ENCODE measurements at places on chromosomes 2 and 18.

- H3K4me1 ChIP-seq: peaks cover 3% of the 10 kb centered on the region
- no peaks in the 10 kb centered on the region for H3K27me3 ChIP-seq
- DNase-seq: no peak
- no peak overlapping the region for H3K27ac ChIP-seq
- H3K4me3 ChIP-seq: no peak overlapping the region
These were observed 81.5 kb downstream of the XDH start for GRCh38 chr2:31333046-31333445.

GRCh38 chr2:238925816-238926521 is 78.1 kb downstream of the TWIST2 start:
- no peak overlapping the region for H3K27ac ChIP-seq
- no peak for DNase-seq
- no peaks in the 10 kb centered on the region for H3K36me3 ChIP-seq
- H3K4me1 ChIP-seq: no peaks in the 10 kb centered on the region
- no peaks in the 10 kb centered on the region for H3K27me3 ChIP-seq
- no peak overlapping the region for H3K4me3 ChIP-seq

DNA sequence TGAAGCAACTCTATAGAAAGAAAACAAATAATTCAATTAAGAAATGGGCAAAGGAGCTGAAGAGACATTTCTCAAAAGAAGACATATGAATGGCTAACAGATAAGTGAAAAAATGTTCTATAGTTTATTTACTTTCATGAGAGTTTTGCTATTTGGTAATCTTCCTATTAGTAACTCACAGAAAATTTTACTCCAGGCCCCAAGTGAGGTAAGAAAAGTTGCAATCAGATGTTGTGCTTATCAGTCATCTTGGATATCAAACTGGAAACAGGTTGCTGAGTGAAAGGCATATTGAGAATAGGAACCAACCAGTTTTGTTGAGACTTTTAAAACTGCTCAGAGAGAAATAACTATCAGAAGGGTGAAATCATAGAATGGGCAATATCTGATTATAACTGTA is 1179.0 kb upstream of the ACVR2A start:
- H3K27me3 ChIP-seq: no peaks in the 10 kb centered on the region
- no peaks in the 10 kb centered on the region for H3K4me1 ChIP-seq
- H3K36me3 ChIP-seq: no peaks in the 10 kb centered on the region
- H3K4me3 ChIP-seq: no peak overlapping the region

DNA sequence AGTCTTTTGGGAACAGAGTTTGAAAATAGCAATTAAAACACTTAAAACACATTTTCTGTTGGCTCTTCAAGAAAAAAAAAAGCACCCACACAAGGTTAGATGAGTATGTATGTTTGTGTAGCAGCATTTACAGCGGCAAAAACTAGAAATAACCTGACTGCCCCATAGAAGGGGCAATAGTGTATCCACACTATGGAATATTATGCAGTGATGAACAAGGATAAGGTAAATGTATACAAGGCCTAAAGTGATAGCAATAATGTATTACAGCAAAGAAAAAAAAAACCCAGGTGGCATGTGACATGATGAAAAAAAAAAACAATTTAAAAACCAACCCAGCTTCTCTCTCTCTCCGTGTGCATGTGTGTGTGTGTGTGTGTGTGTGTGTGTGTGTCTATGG is 34.8 kb downstream of the POLR1A start:
- no peak overlapping the region for H3K27ac ChIP-seq
- H3K27me3 ChIP-seq: no peaks in the 10 kb centered on the region
- no peaks in the 10 kb centered on the region for H3K4me1 ChIP-seq
- H3K36me3 ChIP-seq: peaks cover 31% of the 10 kb centered on the region

- no peak overlapping the region for H3K4me3 ChIP-seq
- DNase-seq: no peak
- H3K27me3 ChIP-seq: no peaks in the 10 kb centered on the region
- no peaks in the 10 kb centered on the region for H3K4me1 ChIP-seq
These were observed 208.6 kb downstream of the PARD3B start for GRCh38 chr2:204753841-204754240.

GRCh38 chr2:52428224-52428623 is 1339.4 kb upstream of the CHAC2 start:
- H3K36me3 ChIP-seq: no peaks in the 10 kb centered on the region
- DNase-seq: no peak
- no peaks in the 10 kb centered on the region for H3K27me3 ChIP-seq
- H3K27ac ChIP-seq: no peak overlapping the region
- H3K4me3 ChIP-seq: no peak overlapping the region

DNA sequence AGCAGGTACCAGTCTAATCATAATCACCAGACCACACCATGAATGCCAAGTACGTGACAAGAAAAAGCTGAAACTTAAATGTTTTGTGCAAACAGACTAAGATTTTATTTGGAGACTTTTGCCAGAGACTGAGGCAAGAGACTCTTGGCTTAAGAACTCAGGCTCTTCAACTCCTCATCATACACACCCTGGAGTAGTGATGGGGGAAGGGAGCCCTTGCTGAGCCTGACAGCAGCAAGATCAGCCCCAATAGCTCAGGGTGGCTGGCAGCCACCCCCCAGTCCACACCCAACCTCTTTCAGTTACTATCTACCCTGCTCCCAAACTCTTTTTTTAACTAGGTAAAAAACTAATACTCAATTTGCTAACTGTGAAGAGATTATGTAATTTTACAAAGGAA is 114.8 kb downstream of the CCBE1 start:
- H3K4me3 ChIP-seq: no peak overlapping the region
- no peak overlapping the region for H3K27ac ChIP-seq
- H3K36me3 ChIP-seq: no peaks in the 10 kb centered on the region
- H3K27me3 ChIP-seq: no peaks in the 10 kb centered on the region
- no peak for DNase-seq

DNA sequence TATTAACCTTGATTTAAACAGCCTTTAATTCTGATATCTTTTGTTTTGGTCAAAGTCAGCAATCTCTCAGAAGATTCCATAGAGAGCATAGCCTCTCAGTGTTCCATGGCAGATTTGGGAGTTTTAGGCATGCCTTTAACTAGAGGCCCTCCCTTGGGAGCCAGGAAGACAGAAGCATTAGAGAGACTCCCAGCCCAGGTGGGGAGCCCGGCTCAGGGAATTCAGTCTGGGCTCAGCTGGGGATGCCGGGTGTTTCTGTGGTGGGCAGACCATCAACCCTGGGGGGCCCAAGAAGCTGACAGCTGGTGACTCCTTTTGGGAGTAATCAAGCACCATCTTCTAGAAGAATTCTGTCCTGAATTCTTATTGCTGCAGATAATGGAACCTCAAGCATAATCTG is 99.7 kb upstream of the CELF4 start:
- no peak for DNase-seq
- no peaks in the 10 kb centered on the region for H3K36me3 ChIP-seq
- peaks cover 6% of the 10 kb centered on the region for H3K4me1 ChIP-seq
- H3K27ac ChIP-seq: no peak overlapping the region
- H3K4me3 ChIP-seq: no peak overlapping the region

- H3K4me3 ChIP-seq: no peak overlapping the region
- DNase-seq: no peak
- no peaks in the 10 kb centered on the region for H3K27me3 ChIP-seq
- H3K27ac ChIP-seq: no peak overlapping the region
- no peaks in the 10 kb centered on the region for H3K4me1 ChIP-seq
- H3K36me3 ChIP-seq: no peaks in the 10 kb centered on the region
These were observed 185.8 kb downstream of the NRP2 start for GRCh38 chr2:205868053-205868452.

DNA sequence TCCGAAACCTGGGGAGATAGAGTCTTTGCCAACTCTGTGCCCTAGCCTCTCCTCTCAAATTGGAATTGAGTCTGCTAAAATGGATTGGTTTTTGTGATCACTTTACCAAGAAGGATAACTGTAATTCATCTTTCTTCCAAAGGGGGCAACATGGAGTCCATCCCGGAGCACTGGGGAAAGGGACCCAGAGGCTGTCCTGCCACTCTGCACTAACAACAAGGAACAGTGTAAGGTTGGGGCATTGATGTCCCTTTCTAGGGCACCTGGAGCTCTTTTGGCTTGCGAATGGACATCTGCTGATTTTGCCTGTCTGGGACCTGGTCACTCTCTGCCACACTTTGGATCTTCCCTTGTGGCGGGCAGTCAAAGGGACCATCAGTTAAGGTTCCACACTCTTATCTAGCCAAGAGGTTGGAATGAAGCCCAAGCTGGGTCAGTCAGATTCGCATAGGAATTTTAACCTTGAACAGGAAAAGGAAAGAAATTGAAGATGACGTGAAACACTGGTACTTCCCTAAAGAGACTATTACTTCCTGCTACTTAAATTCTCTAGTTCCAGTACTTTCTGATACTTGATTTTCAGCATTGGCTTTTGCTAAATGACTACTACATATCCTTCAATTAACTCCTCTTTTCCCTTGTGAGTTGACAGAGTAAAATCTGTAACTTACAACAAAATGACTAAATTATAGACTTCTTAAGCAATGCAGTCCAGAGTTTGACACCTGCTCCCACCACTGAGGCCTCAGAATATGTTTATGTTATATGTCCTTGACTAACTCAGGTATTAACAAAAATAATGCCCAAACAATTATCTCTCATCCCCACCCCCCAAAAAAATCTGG is 64.7 kb upstream of the KLF7 start:
- no peak overlapping the region for H3K27ac ChIP-seq
- H3K4me3 ChIP-seq: no peak overlapping the region
- H3K27me3 ChIP-seq: no peaks in the 10 kb centered on the region
- H3K36me3 ChIP-seq: no peaks in the 10 kb centered on the region
- no peak for DNase-seq
- H3K4me1 ChIP-seq: peaks cover 8% of the 10 kb centered on the region

DNA sequence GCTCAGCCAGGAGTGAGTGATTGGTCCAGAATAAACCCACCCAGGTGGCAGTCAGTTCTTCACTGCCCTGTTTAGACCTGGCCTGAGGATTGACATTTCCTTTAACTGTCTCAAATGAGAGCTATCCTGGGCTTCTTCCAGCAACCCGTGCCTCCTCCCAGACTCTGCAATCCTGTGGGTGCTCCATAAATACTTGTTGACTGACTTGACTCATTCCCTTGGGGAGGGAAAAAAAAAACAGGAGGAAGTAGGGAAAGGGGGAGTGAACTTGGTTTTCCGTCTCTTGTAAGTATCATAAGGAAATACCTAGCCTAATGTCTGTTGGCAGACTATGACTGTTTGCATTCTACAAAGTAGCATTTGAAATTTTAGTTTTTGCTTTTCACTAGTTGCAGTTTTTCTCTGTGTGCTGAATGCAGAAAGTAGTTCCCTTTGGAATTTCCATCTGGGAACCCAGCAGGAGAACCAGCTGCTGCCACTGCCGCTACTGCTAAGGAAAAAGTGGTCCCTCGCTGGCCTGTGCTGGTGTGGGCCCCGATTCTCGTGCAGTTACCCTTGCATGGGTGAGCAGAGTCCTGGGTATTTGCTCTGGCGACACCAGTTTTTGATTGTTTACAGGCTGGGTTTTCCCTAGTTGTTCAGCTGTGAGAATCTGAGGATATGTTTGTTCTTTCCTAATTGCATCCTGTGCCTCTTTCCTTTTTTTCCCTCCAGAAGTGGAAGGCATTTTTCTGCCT is 78.8 kb downstream of the TGOLN2 start:
- no peak overlapping the region for H3K4me3 ChIP-seq
- peaks cover 27% of the 10 kb centered on the region for H3K4me1 ChIP-seq
- H3K27ac ChIP-seq: no peak overlapping the region
- H3K27me3 ChIP-seq: no peaks in the 10 kb centered on the region
- no peak for DNase-seq

- no peaks in the 10 kb centered on the region for H3K36me3 ChIP-seq
- H3K4me3 ChIP-seq: no peak overlapping the region
- H3K27ac ChIP-seq: no peak overlapping the region
- H3K4me1 ChIP-seq: peaks cover 10% of the 10 kb centered on the region
- H3K27me3 ChIP-seq: no peaks in the 10 kb centered on the region
These were observed 61.0 kb downstream of the CACNB4 start for GRCh38 chr2:152037743-152038435.

DNA sequence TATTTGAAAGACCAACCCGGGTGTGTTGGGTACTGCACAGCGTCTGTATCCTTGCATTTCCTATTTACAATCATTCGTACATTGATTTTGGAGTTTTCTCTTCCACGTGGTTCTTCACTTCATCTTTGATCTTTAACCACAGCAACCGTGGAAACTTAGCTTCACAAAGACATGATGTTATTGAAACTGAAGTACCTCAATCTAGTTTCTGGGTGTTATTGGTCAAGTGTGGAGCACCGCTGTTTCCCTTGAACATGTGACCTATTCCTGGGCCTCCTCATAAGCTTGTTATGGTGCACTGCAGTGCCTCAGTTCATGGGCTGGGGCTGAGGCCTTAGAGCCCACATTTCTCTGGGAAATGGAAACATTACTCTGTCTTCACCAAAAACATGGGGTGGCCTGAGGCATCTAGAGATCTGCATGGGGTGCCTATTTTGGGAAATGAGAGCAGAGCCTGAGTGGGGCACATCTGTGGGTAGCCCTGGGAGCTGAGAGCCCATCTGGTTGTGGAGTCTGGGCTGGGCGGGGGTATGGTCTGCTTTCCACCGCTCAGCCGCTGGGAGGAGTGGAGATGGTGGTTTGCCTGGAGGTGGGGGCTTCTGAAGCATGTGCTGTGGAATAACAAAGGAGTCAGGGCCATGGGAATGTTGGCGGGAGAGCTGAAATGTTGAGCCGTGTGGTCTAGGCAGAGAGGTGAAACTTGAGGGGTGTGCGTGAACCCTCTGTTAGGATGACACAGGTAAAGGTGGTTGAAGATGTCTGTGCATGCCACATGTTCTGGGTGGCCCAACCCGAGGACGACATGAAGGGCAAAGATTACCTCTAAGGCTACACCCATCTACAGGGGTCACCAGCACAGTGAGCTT is 37.4 kb downstream of the ZNF236 start:
- no peak overlapping the region for H3K4me3 ChIP-seq
- DNase-seq: no peak
- no peak overlapping the region for H3K27ac ChIP-seq
- no peaks in the 10 kb centered on the region for H3K27me3 ChIP-seq
- H3K4me1 ChIP-seq: no peaks in the 10 kb centered on the region

DNA sequence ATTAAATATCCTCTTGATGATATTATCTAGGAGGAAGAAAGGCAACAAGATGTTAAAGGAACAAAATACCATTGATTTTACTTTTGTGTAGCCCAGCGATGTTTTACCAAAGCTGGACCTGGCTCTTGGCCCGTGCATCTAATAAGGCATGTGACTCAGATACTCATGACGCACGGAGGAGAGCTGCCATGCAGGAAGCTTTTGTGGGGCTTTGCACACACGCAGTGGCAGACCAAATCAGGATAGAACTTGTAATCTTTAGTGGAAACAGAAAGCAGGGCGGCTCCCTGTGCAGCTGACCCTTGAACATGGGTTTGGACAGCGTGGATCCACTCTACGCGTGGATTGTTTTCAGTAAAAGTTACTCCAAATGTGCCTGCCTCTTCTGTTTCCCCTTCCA is 190.0 kb downstream of the NAPG start:
- no peaks in the 10 kb centered on the region for H3K36me3 ChIP-seq
- DNase-seq: no peak
- H3K27ac ChIP-seq: no peak overlapping the region
- no peak overlapping the region for H3K4me3 ChIP-seq
- H3K27me3 ChIP-seq: no peaks in the 10 kb centered on the region
- no peaks in the 10 kb centered on the region for H3K4me1 ChIP-seq

GRCh38 chr18:78949216-78949615 is 30.4 kb upstream of the SALL3 start:
- H3K4me3 ChIP-seq: no peak overlapping the region
- no peaks in the 10 kb centered on the region for H3K4me1 ChIP-seq
- no peaks in the 10 kb centered on the region for H3K27me3 ChIP-seq
- no peaks in the 10 kb centered on the region for H3K36me3 ChIP-seq
